ENCODE measurements at places on chromosomes 11 and 22.
A peak's percentile ranks its signal among the peaks of the same experiment; 100 is the strongest.

DNA sequence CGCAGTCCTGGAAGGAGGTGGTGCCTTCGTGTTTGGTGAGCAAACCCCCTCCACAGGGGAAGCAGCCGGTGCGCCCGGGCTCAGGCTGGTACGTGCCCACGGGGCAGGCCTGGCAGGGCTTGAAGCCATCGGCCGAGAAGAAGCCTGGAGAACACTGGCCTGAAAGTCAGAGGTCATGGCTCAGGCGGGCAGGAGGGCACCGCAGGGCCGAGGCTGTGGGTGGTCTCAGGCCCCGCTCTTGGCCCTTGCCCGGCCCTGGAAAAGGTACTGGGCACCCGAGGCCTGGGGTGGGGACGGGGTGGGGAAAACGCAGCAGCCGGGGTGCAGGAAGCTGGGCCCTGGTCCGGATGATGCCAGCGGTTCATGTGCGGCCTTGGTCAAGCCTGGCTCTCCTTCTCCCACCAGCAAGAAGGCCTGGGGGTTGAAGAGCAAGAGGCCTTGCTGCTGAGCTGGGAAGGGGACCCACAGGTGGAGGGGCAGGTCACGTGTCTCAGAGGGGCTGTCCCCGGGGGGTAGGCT is 25.6 kb upstream of the TTLL12 start:
- no peak overlapping the region for H3K4me3 ChIP-seq
- no peak overlapping the region for H3K27ac ChIP-seq
- no peaks in the 10 kb centered on the region for H3K27me3 ChIP-seq
- H3K4me1 ChIP-seq, result no peaks in the 10 kb centered on the region
- DNase-seq, result no peak

GRCh38 chr11:46710821-46711269 is 8.2 kb upstream of the F2 start:
- peaks cover 12% of the 10 kb centered on the region for H3K36me3 ChIP-seq
- H3K4me3 ChIP-seq, result no peak overlapping the region
- H3K27me3 ChIP-seq, result no peaks in the 10 kb centered on the region
- peak overlapping the region; percentile 73 for H3K27ac ChIP-seq

DNA sequence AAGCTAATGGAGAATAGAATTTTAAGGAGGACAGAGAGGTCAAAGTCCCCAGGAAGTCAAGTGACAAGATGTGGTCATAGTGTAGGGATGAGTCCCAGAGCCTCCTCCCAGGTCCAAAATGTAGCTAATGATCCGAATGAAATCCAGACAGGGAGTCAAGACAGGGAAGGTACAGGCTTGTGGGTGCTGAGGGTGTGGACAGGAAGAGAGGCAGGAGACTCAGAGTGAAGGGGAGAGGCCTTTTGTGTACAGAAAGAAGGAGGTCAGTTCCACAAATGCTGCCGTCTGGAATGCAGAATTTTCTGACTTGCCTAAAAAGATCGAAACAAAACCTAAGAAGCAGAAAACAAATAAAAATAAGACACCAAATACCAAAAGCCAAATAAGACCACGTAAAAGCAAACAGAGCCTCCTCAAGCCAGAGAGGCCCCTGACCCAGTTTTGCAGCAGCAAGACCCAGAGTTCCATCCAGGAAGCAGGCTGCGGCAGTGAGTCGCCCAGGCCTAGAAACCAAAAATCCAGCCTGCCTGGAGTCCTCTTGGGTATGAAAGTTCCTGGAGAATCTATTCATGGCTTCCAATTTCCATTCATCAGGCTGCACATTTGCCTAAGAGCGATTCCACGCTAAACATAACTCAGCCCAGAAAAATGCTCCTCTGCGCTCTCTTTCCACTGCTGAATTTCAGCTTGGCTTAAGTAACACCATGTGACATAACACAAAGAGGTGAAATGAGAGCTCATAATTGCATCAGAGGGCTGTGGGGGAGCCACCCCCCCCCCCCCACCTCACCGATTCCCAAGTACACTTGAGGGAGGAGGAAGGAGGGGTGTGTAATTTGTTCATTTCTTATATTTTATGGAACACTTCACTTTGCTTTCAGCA is 71.2 kb downstream of the KIRREL3 start:
- H3K36me3 ChIP-seq, result no peaks in the 10 kb centered on the region
- H3K27me3 ChIP-seq, result no peaks in the 10 kb centered on the region
- no peak overlapping the region for H3K27ac ChIP-seq
- H3K4me3 ChIP-seq, result no peak overlapping the region
- no peak for DNase-seq

DNA sequence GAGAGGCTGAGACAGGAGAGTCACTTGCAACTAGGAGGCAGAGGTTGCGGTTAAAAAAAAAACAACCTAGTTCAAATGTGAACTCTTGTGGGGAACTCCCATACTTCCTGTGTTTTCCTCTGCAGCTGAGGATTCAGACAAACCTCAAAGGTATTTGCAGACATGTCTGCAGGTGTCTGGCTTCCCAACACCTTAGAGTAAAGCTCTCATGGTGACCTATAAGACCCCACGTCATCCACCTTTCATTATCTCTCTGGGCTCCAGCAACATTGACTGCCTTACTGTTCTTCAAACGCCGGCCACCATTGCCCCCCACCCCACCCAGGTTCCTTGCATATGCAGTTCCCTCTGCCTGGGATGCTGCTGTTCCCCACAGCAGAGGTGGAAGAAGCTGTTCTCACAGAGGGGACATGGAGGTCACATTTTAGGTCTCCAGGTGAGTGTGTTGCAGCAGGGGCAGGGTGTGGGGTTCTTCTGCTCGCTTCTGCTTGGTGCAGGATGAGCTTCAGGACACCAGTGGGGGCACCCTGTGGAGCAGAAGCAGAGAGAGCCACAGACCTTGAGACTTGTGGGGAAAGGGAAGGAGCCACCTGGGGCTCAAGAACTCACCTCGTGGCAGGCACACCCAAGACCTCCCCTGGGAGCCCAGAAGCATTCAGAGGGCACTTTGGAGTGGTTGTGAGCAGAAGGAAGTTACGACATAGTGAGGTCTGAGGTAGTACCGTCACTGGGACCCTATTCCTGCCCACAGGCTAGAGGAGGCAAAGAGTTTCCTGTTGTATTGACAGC is 203.2 kb downstream of the CSNK2A3 start:
- H3K27me3 ChIP-seq, result no peaks in the 10 kb centered on the region
- no peak for DNase-seq
- no peaks in the 10 kb centered on the region for H3K36me3 ChIP-seq

- H3K4me1 ChIP-seq, result peaks cover 6% of the 10 kb centered on the region
- H3K27ac ChIP-seq, result no peak overlapping the region
- no peak for DNase-seq
- no peak overlapping the region for H3K4me3 ChIP-seq
- H3K36me3 ChIP-seq, result no peaks in the 10 kb centered on the region
These were observed 717 bp downstream of the OSM start for GRCh38 chr22:30265823-30266444.

GRCh38 chr22:17980015-17980590 is 44.3 kb downstream of the MICAL3 start:
- no peak overlapping the region for H3K4me3 ChIP-seq
- H3K4me1 ChIP-seq, result peaks cover 13% of the 10 kb centered on the region
- DNase-seq, result no peak

DNA sequence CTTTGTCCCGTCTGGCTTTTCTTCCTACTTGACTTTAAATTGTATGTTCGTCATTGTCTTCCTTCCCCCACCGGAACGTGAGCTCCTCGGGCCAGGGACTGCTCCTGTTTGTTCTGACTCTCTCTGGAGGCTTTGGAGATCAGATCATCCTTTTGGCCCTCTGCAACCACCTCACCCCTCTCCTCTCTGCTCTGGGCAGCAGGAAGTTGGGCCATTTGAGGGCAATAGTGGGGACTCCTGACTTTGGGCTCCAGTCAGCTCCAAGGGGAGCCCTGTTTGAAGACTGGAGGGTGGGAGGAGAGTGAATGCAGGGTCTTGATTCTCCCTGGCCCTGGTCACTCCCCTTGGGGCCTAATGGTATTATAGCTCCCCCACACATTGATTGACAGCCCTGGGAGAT is 186.3 kb upstream of the B3GAT1 start:
- no peak overlapping the region for H3K27ac ChIP-seq
- no peak overlapping the region for H3K4me3 ChIP-seq
- DNase-seq, result no peak

- H3K4me3 ChIP-seq, result no peak overlapping the region
- no peak for DNase-seq
- H3K27me3 ChIP-seq, result no peaks in the 10 kb centered on the region
- H3K27ac ChIP-seq, result no peak overlapping the region
- no peaks in the 10 kb centered on the region for H3K4me1 ChIP-seq
These were observed 11.3 kb upstream of the CTSC start for GRCh38 chr11:88348870-88349269.

GRCh38 chr11:111406589-111406988 is 27.5 kb upstream of the POU2AF1 start:
- H3K27ac ChIP-seq, result no peak overlapping the region
- DNase-seq, result no peak
- no peak overlapping the region for H3K4me3 ChIP-seq
- no peaks in the 10 kb centered on the region for H3K36me3 ChIP-seq
- peaks cover 20% of the 10 kb centered on the region for H3K4me1 ChIP-seq

DNA sequence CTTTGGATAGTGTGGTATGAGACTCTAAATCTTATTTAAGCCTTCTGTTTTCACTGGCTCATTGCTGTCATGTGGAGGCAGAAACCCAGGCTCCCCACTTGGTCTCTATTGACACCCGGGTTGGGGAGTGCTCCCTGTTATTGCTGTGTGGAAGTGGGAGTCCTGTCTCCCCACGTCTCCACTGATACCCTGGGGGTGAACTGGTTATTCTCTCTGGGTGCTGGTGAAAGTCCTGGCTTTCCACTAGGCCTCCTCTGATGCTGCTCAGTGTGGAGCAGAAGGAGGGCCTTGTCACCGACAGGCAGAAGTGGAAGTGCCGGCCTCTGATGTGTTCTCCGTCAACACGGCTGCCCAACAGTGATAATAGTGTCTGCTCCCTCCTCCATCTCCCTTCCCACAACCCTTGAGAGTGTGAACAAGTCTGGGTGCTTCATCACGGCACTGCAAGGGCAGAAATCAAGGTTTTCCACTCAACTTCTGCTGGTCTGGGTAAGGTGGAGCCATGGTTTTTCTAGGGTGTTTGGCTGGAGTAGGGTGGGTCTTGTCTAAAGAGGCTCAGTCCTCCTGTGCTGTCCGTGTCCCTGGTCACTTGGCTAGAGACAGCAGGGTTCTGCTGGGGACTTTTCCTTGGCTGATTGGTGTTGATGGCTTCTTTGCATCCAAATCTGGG is 240.7 kb upstream of the B3GAT1 start:
- no peak overlapping the region for H3K27ac ChIP-seq
- no peak for DNase-seq
- no peaks in the 10 kb centered on the region for H3K27me3 ChIP-seq
- no peak overlapping the region for H3K4me3 ChIP-seq
- H3K36me3 ChIP-seq, result no peaks in the 10 kb centered on the region
- no peaks in the 10 kb centered on the region for H3K4me1 ChIP-seq

GRCh38 chr11:17976651-17977050 is 36.2 kb downstream of the SERGEF start:
- no peaks in the 10 kb centered on the region for H3K27me3 ChIP-seq
- DNase-seq, result no peak
- peaks cover 4% of the 10 kb centered on the region for H3K36me3 ChIP-seq
- no peaks in the 10 kb centered on the region for H3K4me1 ChIP-seq

DNA sequence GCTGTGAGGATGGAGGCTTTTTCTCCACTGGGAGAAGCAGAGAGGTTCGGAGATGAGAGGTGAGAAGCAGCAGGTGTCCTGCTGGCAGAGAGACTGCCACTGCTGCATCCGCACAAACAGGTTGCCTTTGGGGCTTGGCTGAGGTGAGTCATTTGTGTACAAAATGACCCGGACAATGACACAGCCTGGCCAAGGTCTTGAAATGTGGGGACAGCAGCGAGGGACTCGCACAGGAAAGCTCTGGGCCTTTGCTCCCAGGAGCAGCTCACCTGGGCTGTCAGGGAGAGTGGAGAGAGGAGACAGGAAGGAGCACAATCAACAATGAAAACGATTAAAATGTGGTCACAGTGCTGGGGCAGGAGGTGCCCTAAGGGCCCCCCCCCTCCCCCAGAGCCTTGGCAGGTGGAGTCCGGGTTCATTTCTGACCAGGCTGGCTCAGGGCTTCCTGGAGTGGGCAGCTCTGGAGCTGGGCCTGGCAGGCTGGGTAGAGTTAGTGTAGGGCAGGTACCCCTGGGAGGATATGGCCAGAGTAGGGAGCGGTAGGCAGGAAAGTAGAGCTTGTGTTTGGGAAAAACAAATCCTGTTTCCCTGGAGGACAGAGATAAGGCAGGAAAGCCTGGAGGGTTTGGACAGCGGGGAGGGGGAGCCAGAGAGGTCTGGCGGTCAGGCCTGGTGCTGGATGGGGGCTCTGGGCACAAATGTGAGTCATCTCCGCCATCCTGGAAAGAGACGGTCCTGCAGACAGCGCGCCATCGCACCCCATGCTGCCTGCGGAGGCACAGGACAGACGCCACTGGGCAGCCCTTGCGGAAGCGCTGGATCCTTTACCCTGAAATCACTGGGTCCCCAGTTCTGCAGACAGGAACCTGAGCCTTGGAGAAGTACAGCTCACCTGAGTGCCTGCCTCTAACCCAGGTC is 37.8 kb upstream of the CELSR1 start:
- no peak for DNase-seq
- H3K4me3 ChIP-seq, result no peak overlapping the region
- peaks cover 29% of the 10 kb centered on the region for H3K4me1 ChIP-seq
- H3K27me3 ChIP-seq, result no peaks in the 10 kb centered on the region

DNA sequence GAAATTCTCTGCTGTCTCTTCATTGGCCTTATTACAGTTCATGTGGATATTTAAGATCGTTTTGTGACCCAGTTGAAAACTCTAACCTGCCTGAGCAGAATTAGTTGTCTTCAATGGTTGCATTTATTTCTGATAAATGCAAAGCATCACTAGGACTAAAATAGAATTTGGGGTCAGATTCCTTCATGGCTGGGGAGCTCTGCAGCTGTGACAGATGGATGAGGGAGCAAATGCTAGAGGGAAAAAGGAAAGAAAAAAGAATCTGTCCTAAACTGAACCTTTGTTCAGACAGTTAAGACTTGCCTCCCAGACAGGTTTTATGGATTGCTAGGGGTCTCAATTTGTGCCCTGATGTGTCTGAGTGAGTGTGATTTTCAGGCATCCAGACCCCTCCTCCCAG is 113.0 kb downstream of the SYT9 start:
- no peak for DNase-seq
- no peaks in the 10 kb centered on the region for H3K27me3 ChIP-seq
- H3K36me3 ChIP-seq, result no peaks in the 10 kb centered on the region
- H3K4me3 ChIP-seq, result no peak overlapping the region

DNA sequence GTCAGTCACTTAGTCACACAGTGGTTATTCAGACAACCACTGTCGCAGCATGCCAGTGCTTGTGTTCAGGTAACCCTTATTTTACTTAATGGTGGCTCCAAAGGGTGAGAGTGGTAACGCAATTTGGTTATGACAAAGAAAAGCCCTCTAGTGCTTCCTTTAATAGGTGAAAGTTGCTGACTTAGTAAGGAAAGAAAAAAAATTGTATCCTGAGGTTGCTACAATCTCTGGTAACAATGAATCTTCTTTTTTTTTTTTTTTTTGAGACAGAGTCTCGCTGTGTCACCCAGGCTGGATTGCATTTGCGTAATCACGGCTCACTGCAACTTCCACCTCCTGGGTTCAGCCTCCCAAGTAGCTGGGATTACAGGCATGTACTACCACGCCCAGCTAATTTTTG is 64.5 kb downstream of the C11orf91 start:
- H3K27me3 ChIP-seq, result no peaks in the 10 kb centered on the region
- H3K4me3 ChIP-seq, result no peak overlapping the region
- DNase-seq, result no peak
- H3K4me1 ChIP-seq, result no peaks in the 10 kb centered on the region

Measured in thyroid gland (tissue), 4 donors.